ENCODE measurements at places on chromosomes 2 and 18.

- no peak for DNase-seq
These were observed 153.7 kb upstream of the VRK2 start for GRCh38 chr2:57892920-57893319.

DNA sequence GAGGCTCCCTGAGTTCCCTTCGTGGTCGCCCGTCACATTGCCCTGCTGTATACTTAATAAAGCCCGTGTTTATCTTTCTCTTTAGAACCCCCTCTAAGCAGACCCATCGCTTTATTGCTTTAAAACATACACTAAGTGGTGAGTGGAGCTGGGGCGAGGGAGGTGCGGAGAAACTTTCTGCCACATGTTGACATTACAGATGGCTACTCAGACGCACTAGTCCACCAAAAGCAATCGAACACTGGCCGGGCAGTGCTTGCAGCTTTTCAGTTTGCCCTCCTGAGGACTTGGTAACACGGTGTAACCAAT is 859 bp upstream of the COLEC12 start:
- no peak for DNase-seq

DNA sequence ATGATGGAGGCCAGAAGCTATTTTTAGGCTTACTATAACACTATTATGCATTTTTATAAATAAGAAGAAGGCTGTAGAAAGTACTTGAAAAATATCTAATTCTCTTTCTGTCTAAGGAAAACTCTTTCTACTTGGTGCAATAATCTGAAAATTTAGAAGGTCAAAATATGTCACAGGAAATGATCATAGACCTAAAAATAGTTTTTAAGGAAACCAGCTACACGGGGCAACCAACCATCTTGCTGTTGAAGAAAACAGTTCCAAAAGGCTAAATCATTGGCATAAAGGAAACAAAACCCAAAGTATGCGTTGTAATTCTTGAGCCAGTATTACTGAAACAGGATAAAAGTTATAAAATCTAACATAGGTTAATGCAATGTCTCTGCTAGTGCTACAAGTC is 40.2 kb downstream of the SOCS6 start:
- no peak for DNase-seq

- no peak for DNase-seq
These were observed 2.4 kb downstream of the SKA1 start for GRCh38 chr18:50377061-50377798.

- DNase-seq = no peak
These were observed 585 bp upstream of the ANAPC1 start for GRCh38 chr2:111884592-111884964.

DNA sequence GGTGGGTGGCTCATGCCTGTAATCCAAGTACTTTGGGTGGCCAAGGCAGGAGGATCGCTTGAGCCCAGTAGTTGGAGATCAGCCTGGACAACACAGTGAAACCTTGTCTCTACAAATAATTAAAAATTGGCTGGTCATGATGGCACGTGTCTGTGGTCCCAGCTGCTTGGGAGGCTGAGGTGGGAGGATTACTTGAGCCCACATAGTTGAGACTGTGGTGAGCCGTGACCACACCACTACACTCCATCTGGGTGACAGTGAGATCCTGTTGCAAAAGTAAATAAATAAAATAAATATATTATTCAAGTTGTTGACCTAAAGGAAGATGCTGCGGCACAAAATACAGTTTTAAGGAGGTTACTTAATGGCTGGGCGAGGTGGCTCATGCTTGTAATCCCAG is 72.7 kb downstream of the LAMA3 start:
- no peak for DNase-seq

DNA sequence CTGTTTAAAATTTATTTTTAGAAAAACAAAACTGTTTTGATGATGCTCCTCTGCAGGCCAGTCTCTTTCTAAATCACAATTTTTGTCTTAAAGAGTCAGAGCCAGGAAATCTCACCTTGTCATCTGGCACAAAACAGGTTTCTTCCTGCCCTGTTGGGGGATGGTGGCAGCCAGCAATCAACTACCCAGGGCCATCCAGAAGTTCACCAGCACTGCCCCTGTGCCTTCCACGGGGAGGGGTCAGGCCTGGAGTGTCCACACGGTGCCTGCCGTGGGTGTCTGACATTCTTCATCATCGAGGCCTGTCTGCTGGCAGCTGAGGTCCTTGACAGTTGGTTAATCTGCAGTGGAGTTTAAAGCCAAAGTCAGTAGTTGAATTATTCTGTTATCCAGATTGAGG is 40.0 kb upstream of the BMP10 start:
- DNase-seq = no peak

DNA sequence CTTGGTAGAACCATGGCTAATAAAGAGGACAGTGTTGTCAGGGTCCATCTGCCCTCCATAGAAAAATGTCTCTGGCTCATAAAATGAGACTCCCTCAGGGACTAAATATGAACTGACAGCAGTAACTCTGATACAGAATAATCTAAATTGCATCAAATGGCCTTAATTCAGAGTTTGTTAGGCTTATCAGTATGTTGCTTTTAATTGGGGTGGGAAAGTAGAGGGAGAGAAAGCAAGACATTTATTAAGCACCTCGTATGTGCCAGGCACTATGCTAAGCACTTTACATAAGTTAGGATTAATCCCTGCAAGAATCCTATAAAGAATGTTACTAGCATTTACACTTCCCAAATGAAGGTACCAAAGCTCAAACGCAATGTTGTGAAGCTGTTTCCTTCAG is 115.2 kb downstream of the MMADHC start:
- DNase-seq = no peak

All from kidney glomerular epithelial cell (primary cell).